Hypothalamus (tissue), 51 donors: ENCODE measurements at places on chromosomes 16 and 17.

DNA sequence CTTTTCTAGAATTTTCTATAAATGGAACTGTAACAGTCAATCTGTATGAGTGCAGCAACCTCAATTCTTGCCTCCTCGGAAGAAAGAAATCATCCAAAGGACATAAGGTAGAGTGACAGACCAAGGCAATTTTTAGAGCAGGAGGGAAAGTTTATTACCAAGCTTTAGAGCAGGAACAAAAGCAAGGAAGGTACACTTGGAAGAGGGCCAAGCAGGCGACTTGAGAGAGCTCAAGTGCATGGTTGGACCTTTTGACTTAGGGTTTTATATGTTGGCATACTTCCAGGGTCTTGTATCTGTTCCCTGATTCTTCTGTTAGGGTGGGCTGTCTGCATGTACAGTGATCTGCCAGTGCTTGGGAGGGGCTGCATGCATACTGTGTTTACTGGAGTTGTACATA lies 50.3 kb downstream of the SCNN1G start:
- DNase-seq, result no peak

DNA sequence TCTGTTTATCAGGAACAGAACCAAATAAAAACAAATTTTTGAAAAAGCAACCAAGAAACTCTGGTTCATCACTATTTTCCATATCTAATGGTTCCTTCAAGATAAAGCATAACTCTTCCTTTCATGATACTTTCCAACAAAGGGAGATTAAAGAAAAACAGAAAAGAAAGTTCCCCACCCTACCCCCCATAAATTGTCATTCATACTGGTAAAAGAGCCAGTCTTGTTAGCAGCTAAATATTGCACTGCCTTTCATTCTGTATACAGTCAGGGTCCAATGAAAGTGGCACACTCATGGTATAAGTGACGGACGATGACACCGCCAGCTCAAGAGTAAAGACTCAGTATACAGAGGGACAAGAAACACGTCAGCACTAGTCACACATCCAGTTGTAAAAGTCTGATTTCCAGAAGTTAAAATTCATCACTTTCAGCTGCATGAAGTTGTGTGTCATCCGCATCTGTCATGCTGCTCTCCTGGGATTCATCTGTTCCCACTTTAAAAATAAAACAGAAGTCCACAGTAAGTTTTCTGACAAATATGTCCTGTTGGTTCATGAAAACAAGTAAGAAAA lies 68.5 kb downstream of the CDC27 start:
- DNase-seq, result no peak

DNA sequence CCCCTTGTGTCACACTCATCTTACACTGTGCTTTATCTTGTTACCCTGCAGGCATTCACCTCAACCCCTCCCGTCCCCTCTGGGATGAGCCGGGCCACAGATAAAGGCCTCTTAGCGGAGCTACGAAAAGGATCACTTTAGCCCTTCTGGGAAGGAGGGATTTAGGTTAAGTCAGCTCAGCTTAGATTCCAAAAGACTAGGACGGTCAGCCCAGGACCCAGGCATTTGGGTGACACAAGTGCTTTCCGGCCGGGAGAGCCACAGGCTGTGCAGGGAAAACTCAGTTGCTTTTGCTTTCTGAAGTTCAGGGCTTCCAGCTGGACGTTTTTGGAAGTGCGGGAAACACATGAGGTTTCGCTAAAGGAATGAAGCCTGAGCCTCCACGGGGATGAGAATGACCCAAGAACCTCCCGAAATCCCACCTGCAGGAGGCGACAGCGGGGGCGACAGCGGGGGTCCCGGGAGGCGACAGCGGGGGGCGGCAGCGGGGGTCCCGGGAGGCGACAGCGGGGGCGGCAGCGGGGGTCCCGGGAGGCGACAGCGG lies 11.6 kb upstream of the METRNL start:
- no peak for DNase-seq

DNA sequence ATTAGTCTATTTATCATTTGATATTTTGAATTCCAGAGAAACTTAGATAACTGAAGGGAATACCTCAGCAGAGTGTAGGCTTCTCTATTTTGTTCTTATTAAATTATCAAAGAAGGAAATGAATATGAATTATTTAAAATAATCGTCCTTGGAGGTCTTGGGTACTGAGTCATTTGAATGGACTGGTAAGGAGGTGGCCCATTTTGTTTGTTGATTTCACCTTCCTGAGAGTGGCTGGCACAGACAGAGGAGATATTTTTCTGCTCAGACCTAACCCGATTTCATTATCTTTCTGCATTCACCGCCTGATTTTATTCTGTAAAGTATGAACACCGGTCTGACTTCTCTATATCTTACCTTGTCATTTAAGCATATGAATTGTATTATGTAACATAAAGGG lies 88.0 kb downstream of the USP22 start:
- no peak for DNase-seq

- DNase-seq, result no peak
Observed at GRCh38 chr17:82917699-82918345, 78.0 kb upstream of the ZNF750 start.

DNA sequence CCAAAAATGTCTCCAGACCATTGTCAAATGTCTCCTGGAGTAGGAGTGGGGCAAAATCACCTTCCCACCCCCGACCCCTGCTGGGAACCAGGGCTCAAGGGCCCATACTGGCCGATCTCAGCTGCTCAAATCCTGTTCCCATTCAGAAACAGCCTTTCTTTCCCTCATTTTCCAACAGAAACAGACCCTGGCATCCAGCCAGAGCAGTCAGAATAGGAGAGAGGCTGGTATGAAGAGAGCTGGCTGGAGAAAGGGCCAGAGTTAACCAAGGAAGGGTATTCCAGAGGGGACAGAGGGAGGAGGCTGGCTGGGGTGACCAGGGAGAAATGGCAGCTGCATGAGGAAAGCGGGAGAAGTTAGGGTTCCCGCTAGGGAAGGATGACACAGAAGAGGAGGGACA lies 199.1 kb downstream of the XYLT1 start:
- peak; percentile 67 for DNase-seq

DNA sequence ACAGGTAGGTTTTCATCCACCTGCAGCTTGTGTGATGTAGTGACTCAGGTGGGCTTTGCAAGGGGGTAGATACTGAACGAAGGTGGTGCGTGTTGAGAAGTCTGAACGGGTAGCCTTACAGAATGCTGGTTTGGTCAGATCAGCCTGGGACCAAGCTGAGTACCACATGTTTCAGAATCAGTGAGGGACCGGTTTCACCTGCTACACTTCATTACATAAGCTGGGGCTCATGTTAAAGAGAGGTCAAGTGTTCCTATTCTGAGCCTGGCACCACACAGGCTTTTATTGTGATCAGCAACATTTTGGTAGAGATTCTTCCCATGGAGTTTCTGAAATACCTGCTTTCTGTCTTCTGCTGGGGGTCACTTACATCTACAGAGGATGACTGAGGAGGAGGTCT lies 207.4 kb upstream of the EEF2KMT start:
- DNase-seq, result no peak

DNA sequence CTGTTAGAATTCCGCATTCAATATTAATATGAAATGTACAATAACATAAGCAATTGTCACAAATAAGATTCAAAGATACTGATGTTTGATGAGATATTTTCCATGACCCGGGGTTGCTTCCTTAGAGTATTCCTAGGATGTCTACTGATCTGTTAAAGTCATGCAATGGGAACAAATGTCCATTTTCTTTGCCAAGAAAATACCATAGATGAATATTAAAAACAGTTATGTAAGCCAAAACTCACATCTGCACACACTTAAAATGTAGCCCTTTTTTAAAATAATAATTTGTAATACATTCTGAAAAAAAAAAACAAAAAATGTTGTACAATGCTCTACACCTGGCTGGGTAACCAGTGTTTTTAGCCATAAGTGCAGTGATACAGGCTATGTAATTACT lies 259.4 kb upstream of the AXIN2 start:
- DNase-seq, result no peak

DNA sequence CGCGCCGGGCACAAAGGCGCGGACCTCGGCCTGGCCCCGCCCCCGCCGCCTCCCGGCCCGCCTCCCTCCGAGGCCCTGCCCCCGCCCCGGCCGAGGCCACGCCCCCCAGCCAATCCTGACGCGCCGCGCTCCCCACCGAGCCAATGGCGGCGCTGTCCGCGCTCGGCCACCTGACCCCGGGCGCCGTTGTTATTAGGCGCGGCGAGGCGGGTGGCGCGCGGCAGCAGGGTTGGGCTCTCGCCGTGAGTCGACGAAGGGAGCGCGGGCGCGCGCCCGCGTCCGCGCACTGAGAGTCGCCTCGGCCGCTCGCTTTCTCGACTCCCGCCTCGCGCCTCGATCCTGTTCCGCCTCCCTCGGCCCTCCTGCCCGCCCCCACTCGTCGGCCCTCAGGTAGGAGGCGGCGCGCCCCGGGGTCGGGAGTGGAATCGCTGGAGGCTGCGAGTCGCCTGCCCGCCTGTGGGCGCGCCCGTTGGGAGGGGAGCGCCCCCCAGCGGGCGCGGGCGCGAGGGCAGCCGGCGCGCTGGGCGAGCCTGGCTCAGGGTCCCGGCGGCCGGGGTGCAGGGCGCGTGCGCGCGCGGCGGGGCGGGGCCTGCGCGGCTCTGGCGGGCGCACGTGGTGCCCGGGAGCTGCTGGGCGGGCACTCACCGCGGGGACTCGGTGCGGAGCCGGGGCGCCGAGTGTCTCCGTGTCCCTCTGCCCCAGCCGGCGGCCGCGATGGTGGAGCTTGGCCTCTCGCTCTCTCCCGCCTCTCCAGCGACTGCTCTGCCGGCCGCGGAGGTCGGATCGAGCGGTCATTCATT lies 405 bp upstream of the CBLN1 start:
- peak; percentile 84 for DNase-seq

DNA sequence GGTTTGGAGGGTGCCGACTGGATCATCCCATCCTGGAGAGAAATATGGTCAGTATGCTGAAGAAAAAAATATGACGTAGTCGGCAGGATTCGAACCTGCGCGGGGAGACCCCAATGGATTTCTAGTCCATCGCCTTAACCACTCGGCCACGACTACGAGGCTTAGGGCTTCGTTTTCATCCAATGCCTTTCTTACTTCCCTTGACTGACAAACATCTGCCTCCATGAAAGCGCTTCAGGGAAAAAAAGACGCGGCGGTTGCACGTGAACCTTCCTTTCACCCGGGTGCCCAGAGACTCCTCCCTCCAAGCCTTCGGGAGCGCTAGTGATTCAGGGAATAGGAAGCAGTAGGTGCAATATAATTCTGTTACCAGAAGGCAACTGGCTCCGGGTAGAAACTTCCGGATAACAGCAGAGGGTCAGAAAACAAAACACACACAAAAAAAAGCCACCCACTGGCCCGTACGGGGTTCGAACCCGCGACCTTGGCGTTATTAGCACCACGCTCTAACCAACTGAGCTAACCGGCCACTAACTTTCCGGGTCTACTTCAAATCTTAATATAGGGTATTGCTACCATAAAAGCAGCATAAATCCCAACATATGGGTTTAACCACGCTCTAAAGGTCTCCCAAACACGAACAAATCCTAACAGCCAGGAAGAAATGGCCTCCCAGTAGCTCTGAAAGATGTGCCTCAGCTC lies 16.3 kb upstream of the AURKB start:
- DNase-seq, result peak; percentile 61

GRCh38 chr16:51540259-51540658 lies 389.2 kb upstream of the SALL1 start:
- no peak for DNase-seq

- DNase-seq, result no peak
Observed at GRCh38 chr17:29504711-29505110, 62.1 kb downstream of the ABHD15 start.

GRCh38 chr16:6993544-6993943 lies 339.1 kb upstream of the RBFOX1 start:
- DNase-seq, result no peak

GRCh38 chr16:997440-998051 lies 16.0 kb downstream of the SOX8 start:
- DNase-seq, result no peak

DNA sequence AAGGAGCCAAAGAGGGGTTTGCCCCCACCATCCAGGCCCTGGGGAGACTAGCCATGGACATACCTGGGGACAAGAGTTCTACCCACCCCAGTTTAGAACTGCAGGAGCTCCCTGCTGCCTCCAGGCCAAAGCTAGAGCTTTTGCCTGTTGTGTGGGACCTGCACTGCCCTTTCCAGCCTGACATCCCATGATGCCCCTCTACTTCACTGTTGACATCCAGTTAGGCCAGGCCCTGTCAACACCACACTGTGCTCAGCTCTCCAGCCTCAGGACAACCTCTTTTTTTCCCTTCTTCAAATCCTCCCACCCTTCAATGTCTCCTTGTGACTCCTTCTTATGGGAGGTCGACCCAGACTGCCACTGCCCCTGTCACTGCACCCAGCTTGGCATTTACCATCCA lies 19.8 kb upstream of the CBFB start:
- DNase-seq, result no peak

- DNase-seq, result no peak
Observed at GRCh38 chr16:13944816-13945215, 24.9 kb downstream of the ERCC4 start.

GRCh38 chr17:44338702-44339101 lies 6.4 kb upstream of the GRN start:
- no peak for DNase-seq

DNA sequence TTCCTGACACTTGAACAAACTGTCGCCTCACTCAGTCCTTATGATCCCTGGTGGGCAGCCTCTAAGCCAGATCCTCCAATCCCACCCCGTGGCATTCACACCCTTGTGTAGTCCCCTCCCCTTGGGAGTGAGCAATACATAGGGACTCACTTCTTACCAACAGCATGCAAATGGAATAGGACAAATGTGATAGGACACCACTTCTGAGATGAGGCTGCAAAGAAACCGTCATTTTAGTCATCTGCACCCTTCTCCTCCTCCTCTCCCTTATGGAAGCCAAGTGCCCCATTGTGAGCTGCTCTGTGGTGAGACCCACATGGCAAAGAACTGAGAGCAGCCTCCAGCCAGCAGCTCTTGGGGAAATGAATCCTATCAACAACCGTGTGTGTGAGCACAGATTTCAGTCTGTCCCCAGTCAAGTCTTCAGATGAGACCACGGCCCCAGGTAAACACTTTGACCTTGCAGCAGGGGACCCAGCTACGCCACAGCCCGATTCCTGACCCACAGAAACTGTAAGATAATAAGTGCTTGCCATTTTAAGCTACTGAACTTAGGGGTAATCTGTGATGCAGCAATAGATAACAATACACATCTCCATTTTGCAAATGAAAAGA lies 46.9 kb downstream of the ZFHX3 start:
- DNase-seq, result no peak

- DNase-seq, result no peak
Observed at GRCh38 chr16:81583893-81584631, 139.5 kb downstream of the CMIP start.

DNA sequence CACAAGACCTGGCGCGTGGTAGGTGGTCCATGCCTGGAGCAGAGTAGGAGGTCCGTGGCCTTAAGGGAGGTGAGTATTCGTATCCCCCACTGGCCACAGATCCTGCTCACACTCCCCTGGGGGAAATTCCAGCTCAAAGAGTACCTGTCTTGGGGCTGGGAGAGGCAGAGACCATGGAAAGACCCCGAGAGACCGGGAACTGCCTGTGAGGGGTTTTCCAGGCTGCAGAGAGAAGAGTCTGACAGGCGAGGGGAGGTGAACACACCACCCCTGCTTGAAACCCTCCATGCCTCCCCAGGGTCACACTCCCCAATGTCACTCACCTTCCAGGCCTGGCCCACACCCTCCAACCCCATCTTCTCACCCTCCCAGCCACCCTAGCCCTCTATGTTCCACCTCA lies 12.6 kb upstream of the SNN start:
- DNase-seq, result no peak

GRCh38 chr16:85995541-85996423 lies 96.8 kb downstream of the IRF8 start:
- DNase-seq, result no peak
